Activated CD8-positive, alpha-beta memory T cell treated with anti-CD3 and anti-CD28 coated beads, Interleukin-2, amount 10 ng/mL, durations not matched to agents 7 days and 5 days (primary cell): ENCODE measurements at places on chromosomes 2 and 18. TPM values are rescaled to one million over a fixed set of nuclear protein-coding genes. Genes with fewer than 3 reads are reported as not detected.

DNA sequence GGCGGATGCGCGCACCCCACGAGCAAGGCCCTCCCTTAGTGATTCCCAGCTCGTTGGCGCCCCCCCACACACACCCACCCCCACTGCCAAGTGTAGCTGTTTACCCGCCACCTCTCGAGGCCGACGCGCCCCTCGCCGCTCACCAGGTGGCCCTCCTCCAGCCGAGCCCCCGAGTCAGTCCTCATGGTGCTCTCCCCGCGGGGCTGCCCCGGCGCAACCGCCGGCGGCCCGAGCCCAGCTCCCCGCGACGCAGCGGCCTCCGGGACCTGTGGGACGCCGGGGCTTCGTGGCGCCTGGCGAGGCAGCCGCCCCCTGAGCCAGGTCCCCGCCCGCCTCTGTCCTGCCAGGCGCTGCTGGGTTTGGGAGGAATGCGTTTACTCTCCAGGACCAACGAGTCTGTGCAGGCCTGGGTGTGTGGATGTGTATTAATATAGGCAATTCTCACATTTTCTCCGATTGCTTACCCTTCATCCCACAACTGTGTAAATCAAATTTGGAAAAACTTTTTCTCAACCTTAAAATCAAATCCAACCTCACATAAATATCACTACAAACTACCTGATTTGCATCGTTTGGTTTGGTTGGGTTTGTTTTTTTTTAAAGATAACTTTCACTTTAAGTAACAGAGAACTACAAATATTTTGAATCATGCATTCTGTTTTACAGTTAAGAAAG is at the start of gene TMEM237:
Gene TMEM237 (minus strand): TSS at position 288 of the 675 bp plus-strand sequence. CDS start 103 bp downstream, at position 185.
- H3K36me3 ChIP-seq: no peaks in the 10 kb centered on the region
- peaks cover 25% of the 10 kb centered on the region for H3K4me1 ChIP-seq
- H3K4me3 ChIP-seq: peak within 1 kb of the TSS; percentile 90
- peak within 1 kb of the TSS; percentile 93 for H3K27ac ChIP-seq
- H3K27me3 ChIP-seq: no peaks in the 10 kb centered on the region

DNA sequence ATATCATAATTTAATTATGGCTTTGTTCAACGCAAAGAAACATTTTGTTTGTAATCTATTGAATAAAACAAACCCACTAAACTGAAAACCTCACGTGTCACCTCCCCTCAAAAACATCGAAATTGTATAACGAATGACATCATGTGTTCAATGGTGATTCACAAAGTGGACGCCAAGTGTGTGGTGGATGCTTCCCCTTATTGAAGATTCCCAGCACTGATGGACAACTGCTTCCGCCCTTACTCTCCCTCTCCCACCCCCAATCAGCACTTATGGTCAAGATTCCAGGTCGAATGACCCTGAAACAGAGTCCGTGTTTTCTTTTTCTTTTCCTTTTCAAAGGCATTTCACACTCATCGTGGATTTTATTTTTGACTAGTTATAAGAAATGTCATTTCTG is 383.0 kb upstream of the SMIM21 start:
- no peaks in the 10 kb centered on the region for H3K36me3 ChIP-seq
- H3K27me3 ChIP-seq: no peaks in the 10 kb centered on the region
- H3K27ac ChIP-seq: no peak overlapping the region

GRCh38 chr2:122927197-122927596 is 1097.9 kb upstream of the CNTNAP5 start:
- no peak overlapping the region for H3K27ac ChIP-seq
- H3K36me3 ChIP-seq: no peaks in the 10 kb centered on the region
- H3K4me3 ChIP-seq: no peak overlapping the region

DNA sequence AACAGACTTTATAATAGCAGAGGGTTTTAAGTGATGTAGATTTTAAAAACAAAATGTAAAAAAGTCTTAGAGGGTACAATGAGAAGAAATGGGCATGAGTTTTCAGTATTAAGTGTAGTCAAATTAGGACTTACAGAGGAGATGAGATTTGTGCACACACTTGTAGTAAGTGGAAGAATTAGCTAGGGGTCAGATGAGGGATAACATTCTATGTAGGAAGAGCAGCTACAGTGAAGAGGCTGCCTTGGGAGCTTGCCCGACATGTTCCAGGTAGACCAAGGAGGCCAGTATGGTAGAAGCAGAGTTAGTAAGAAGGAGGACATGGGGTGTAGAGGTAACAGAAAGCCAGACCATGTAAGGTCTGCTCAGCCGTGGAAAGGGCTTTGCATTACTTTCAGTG is 189.2 kb upstream of the DSEL start:
- H3K27ac ChIP-seq: no peak overlapping the region
- no peaks in the 10 kb centered on the region for H3K27me3 ChIP-seq
- DNase-seq: no peak
- no peaks in the 10 kb centered on the region for H3K4me1 ChIP-seq
- H3K36me3 ChIP-seq: no peaks in the 10 kb centered on the region

TTN gene
- 7.0 TPM for total RNA-seq
